ENCODE measurements at places on chromosomes 1 and 21.

DNA sequence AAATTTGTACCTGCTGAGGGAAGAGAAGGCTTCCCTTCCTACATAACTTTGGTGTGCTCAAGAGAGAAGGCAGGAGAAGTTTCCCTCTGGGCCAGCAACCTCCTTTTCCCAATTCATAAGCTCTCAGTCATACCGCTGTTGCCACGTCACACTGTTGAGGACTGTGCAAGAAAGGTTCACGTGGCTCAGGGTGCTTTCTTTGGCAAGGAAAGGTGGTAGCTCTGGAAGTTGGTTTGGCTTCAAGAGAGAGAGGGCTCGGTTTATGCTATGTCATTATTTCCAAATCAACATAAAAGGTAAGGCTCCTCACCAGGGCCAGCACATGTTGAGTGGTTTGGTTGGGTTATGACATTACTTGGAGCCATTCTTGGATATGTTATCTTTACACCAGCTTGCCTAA lies 77.3 kb downstream of the TNFSF18 start:
- DNase-seq, result no peak

DNA sequence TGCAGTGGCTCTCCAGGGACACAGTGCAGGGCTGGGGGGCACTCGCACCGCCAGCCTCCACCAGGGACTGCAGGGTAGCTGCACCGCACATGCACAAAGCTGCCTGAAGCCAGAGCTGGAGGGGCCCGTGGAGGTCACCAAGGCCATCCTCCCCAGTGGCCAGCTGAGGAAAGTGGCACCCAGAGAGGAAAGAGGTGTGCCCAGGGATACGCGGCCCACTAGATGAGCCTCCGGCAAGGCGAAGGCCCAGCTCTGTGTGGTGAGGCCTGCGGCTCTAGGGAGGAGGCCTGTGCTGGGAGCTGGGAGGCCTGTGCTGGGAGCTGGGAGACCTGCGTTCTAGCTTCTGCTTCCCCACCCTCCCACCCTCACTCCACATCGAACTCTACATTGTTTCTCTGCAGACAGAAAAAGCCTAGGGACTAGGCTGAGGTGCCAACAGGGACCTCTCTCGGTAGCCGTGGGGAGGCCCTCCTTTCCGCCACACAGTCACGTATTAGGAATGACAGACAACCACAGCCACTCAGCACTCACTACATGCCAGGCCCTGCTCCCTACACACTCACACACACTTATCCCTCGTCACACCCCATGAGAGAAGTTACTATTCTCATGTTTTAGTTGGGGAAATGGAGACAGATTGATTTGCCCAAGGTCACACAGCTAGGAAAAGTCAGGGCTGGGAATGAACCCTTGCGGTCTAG lies 921 bp upstream of the ASCL5 start:
- no peak for DNase-seq

DNA sequence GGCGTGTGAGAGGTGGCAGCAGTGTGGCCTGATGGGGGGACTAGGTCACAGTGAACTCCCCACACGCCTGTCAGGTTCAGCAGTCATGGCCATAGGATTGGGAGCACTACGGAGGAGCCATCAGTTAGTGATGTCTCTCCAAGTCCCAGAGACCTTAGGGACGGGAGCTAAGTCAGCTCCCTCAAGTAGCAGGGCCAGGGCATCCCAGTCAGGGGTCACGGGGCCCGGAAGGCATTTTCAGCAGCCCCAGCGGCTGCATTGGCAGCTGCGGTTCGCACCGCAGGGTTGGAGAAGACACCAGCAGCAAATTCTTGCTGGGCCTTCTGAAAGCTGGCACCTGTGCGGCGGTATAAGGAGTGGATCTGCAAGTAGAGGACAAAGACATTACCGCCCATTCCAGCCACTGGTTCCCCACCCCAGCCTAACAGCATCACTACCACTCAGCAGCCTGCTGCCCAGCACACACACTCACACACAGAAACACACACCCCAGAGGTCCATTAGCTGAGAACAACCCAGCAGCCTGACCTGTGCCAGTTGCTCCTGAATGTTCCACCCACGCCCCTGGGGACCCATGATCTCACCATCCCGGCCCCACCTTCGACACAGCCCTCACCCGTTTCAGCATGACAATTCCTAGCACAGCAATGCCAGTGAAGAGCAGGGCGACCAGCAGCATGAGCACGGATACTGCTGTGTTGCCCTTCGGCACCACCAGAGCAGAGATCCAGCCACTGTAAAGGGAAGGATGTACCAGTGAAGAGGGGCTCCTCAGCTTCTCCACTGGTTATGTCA lies 972 bp upstream of the ENTREP3 start:
- DNase-seq, result no peak

GRCh38 chr1:234528074-234528865 lies 49.3 kb upstream of the TARBP1 start:
- DNase-seq, result peak; percentile 47

DNA sequence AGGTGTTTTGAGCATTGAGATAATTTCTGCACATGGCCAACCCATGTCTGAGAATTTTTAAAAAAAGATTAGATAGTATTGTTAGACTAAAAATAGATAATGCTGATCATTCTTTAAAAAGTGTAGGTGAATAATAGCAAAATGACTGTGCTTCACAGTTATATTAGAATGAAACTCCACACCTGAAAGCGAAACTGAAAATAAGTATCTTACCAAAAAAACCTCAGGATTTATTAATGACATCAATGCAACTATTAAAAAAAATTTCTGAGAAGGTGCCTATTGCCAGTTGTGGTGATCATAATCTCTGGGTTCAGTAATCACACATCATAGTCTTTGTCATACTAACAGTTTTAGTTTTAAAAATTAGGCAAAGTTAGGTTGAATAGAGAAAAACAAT lies 36.5 kb downstream of the PLA2G4A start:
- DNase-seq, result no peak

- no peak for DNase-seq
Measured at GRCh38 chr1:109197158-109198042, 16.3 kb upstream of the SARS1 start.

DNA sequence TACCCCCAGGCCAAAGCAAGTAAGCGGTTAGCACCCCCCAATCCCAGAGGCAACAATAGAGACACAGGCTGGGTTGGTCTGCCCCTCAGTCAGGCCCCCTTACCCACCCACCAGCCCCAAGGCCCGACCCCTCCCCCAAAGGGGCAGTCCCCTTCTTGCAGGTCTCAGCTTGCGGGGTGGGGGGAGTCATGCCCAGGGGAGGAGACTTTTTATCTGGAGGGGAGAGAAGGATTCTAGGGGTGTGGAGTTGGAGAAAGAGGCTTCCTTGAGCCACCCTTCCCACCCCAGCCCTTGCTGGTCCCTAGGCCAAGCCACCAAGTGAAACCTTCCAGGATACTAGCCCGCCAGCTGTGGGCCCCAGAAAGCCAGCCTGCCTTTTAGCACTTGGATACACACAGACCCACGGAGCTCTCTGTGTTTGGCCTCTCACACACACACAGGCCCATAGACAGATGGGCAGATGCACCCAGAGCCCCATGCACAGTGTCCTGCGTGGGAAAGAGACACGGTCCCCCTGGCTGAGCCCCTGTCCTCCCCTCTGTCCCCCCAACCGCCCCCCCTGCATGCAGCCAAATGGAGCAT lies 7.1 kb downstream of the TMEM54 start:
- DNase-seq, result no peak

- no peak for DNase-seq
Measured at GRCh38 chr1:43358121-43358745, 548 bp upstream of the CDC20 start.

GRCh38 chr1:231020139-231020601 lies 19.9 kb downstream of the FAM89A start:
- no peak for DNase-seq

GRCh38 chr1:208069317-208069716 lies 158.4 kb upstream of the CD34 start:
- DNase-seq, result no peak

GRCh38 chr1:39827201-39827600 lies 38.5 kb upstream of the BMP8B start:
- DNase-seq, result no peak

GRCh38 chr1:228990906-228991569 lies 255.8 kb downstream of the RHOU start:
- DNase-seq, result peak; percentile 46

DNA sequence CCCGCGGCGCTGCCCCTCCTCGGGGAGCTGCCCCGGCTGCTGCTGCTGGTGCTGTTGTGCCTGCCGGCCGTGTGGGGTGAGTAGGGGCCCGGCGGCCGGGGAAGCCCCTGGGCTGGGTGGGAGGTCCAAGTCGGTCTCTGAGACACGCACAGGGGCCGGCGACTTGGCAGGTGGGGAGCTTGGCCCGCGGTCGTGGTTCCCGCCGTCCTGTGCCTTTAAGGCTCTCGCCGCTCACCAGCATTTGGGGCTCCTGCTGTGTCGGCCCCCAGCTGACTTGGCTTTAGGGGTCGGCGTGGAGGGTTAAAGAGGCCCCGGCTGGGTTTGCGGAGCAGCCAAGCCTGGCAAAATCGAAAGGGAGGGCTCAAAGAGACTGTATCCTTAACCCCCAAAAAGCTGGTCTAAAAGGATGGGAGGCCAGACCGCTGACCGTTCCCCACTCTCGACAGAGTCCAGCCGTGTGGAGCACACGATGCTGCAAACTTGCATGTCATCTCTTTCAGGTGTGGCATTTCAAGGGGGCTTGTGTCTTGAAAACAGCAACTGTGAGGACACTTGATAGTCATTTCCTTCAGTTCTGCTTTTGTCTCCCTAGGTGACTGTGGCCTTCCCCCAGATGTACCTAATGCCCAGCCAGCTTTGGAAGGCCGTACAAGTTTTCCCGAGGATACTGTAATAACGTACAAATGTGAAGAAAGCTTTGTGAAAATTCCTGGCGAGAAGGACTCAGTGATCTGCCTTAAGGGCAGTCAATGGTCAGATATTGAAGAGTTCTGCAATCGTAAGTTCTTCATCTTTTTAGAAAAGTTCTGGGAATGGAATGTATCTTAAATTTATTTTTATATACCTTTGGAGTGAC lies 540 bp downstream of the CD55 start:
- no peak for DNase-seq

GRCh38 chr21:26125433-26126167 lies 45.0 kb downstream of the APP start:
- DNase-seq, result no peak

- peak; percentile 75 for DNase-seq
Measured at GRCh38 chr1:180579961-180580611, 21.3 kb downstream of the OVAAL start.

DNA sequence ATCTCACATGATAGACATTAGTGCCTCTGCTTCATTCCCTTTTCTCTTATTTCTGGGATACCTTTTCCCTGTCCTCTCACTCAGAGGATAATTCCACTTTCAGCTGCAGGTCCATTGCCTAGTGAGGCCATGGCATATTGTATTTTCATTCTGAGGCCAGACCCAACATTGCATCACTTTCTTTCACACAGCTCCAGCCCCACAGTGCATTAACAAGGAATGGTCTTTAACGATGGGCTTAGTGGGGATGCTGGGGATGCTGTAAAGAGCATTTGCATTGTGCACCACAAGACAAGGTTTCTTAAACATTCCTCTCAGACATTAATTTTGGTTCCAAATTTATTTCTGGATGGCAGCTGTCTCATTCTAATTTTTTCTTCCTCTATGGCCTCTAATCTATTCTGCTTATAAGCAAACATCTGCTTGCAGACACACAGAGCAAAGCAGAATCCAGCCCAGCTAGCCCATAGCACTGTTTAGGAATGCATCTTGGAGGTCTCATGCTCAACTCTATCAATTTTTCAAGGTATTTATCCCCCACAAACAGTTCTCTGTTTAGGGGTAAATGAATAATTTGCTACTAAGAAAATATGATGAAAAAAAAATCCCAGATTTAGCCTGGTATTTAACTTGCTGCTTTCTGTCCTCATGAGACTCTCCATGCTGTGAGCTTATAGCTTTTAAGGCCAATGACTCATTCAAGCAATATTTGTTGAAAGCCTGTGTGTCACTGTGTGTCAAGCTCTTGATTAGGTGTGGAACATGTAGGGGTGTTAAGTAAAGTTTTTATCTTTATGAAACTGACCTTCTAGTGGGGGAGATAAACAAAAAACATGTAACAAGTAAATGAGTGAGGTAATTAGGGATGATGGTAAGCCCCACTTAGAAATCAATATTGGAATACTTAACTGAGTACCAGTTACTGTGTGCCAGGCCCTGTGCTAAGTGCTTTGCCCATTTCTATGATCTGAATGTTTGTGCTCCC lies 44.5 kb upstream of the CCDC190 start:
- no peak for DNase-seq

DNA sequence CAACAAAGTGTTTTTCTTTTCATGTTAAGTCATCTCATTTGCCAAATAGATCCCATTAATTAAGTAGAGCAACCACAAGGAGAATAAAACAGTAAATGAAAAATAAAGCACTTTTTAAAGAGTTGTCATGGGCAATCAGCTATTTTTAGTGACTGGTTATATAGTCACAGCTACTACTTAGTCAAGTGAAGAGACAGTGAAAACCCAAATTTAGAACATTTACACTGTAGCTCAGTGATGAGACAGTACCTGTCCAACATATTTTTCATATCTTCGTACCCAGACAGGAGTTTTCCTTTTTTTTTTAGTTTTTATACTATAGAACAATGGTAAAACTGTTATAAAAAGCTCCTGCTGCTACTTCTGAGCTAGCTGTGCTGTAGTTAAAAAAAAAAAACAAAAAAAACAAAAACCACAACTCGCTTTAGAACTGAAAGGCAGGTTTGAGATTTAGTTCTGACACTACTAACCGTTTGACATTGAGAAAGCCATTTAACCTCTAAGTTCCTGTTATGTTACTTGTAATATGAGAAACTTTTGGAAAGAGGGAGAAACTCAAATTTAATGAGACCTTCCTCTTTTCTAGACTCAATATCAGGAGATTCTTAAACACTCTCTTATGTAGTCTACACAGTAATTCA lies 777.5 kb downstream of the ADGRL2 start:
- DNase-seq, result no peak

All from left lobe of liver (tissue), 2 donors.